MG63 (cell line): ENCODE measurements at places on chromosomes 5 and 9. TPM values are rescaled to one million over a fixed set of nuclear protein-coding genes. Genes with fewer than 3 reads are reported as not detected.

GRCh38 chr5:95823738-95824609, 1.4 kb upstream of the GLRX start:
- peak; percentile 91 for DNase-seq

Gene PCDHB15
- total RNA-seq = 0.07 and 2.0 TPM in 2 replicates

Gene LCN2
- not detected in 2 replicates for total RNA-seq

- DNase-seq = no peak
These were observed 6.7 kb downstream of the CCDC187 start for GRCh38 chr9:136297016-136297691.

- no peak for DNase-seq
These were observed 299.3 kb downstream of the ENC1 start for GRCh38 chr5:74341221-74341620.

DNA sequence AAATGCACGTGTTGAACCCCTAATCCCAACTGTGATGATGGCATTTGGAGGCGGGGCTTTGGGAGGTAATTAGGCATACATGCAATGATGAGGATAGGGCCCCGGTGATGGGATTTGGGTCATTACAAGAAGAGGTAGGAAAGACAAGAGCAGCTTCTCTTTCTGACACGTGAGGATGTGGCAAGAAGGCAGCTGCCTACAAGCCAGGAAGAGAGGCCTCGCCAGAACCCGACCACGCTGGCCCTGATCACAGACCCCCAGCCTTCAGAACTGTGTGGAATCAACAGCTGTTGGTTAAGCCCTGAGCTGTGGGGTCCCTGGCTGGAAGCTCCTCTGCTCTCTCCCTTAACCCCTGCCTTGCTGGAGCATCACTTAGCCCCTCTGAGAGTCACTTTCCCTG, 57.5 kb downstream of the COL23A1 start:
- DNase-seq = no peak

Gene RGS7BP
- total RNA-seq = not detected in 2 replicates

Gene GPR150
- total RNA-seq = not detected in 2 replicates

GRCh38 chr9:16661816-16662215, 208.7 kb downstream of the BNC2 start:
- DNase-seq = no peak
